ENCODE measurements at places on chromosomes 11 and 22. TPM values are rescaled to one million over a fixed set of nuclear protein-coding genes. Genes with fewer than 3 reads are reported as not detected.

GRCh38 chr22:20524004-20524481 is 16.6 kb downstream of the MED15 start:
- H3K27me3 ChIP-seq, result no peaks in the 10 kb centered on the region
- H3K27ac ChIP-seq, result no peak overlapping the region
- H3K4me1 ChIP-seq, result peaks cover 5% of the 10 kb centered on the region
- no peaks in the 10 kb centered on the region for H3K36me3 ChIP-seq

DNA sequence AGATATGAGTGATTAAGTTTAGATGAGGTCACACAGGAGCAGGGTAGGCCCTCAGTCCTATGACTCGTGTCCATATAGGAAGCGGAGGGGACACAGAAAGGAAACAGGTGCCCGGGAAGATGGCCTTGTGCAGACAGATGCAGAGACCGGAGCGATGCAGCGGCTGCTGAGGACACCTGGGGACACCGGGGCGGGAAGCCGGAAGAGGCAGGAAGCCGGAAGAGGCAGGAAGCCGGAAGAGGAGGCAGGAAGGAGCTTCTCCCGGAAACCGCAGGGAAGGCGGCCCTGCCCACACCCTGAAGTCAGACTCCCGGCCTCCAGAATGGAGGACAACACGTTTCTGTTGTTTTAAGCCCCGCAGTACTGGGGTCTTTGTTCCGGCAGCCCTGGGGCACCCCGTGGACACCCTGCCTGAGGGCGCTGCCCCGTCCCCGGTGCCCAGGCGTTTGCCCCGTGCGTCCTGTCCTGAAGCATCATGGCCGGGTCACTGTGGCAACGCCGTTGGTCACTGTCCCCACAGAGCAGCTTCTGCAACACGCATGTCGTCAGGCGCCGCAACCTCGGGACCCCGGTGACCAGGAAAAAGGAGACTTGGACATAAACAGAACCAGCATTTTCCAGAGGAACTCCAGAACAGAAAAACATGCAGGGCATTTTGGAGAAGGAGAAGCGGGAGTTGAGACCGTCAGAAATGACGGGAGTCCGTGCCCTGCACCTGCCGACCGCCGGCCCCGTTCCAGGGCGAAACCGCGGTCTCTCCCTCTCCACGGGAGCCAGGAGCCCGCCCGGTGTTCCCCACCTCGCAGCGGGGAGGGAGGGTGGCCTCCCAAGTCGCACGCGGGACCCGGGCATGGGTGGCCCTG is 103.4 kb downstream of the BRD1 start:
- H3K27ac ChIP-seq, result no peak overlapping the region
- no peak for DNase-seq
- H3K4me1 ChIP-seq, result no peaks in the 10 kb centered on the region
- no peaks in the 10 kb centered on the region for H3K36me3 ChIP-seq
- H3K27me3 ChIP-seq, result peaks cover 67% of the 10 kb centered on the region

Gene MPPED1
- total RNA-seq, result 2.0 TPM

- H3K4me1 ChIP-seq, result peaks cover 11% of the 10 kb centered on the region
- H3K27ac ChIP-seq, result no peak overlapping the region
- no peaks in the 10 kb centered on the region for H3K27me3 ChIP-seq
Observed at GRCh38 chr11:118129471-118130172, 23.0 kb downstream of the SCN4B start.

DNA sequence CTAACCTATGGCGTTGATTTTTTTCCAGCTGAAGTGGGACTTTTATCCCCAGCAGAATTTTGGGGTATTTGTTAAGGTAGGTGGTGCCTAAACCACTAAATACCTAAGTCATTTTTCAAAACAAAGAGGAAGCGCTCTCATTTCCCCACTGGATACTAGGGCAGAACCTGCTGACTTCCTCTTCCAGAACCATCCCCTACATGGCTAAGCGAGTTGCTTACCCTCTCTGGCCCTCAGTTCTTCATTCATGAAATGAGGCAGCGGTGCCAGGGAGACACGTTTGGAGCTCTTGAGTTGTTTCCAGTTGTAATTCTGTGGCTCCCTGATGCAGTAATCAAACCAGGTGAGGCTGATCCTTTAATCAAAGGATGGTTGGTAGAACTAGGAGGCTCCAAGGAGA is 10.0 kb upstream of the MTMR3 start:
- H3K4me3 ChIP-seq, result no peak overlapping the region
- H3K27me3 ChIP-seq, result no peaks in the 10 kb centered on the region
- no peaks in the 10 kb centered on the region for H3K36me3 ChIP-seq
- DNase-seq, result no peak

GRCh38 chr11:9142732-9143131 is 51.3 kb upstream of the SCUBE2 start:
- peaks cover under 1% of the 10 kb centered on the region for H3K36me3 ChIP-seq
- H3K4me1 ChIP-seq, result peaks cover 30% of the 10 kb centered on the region
- no peak overlapping the region for H3K4me3 ChIP-seq
- H3K27ac ChIP-seq, result no peak overlapping the region
- no peaks in the 10 kb centered on the region for H3K27me3 ChIP-seq

- no peak overlapping the region for H3K4me3 ChIP-seq
- no peaks in the 10 kb centered on the region for H3K4me1 ChIP-seq
- H3K27ac ChIP-seq, result no peak overlapping the region
- H3K27me3 ChIP-seq, result no peaks in the 10 kb centered on the region
Observed at GRCh38 chr11:473962-474785, 24.1 kb downstream of the PTDSS2 start.

GRCh38 chr11:108223348-108224149 is 682 bp downstream of the ATM start:
- DNase-seq, result no peak
- peaks cover 40% of the 10 kb centered on the region for H3K4me1 ChIP-seq
- H3K27me3 ChIP-seq, result no peaks in the 10 kb centered on the region
- H3K4me3 ChIP-seq, result peak overlapping the region; percentile 86

DNA sequence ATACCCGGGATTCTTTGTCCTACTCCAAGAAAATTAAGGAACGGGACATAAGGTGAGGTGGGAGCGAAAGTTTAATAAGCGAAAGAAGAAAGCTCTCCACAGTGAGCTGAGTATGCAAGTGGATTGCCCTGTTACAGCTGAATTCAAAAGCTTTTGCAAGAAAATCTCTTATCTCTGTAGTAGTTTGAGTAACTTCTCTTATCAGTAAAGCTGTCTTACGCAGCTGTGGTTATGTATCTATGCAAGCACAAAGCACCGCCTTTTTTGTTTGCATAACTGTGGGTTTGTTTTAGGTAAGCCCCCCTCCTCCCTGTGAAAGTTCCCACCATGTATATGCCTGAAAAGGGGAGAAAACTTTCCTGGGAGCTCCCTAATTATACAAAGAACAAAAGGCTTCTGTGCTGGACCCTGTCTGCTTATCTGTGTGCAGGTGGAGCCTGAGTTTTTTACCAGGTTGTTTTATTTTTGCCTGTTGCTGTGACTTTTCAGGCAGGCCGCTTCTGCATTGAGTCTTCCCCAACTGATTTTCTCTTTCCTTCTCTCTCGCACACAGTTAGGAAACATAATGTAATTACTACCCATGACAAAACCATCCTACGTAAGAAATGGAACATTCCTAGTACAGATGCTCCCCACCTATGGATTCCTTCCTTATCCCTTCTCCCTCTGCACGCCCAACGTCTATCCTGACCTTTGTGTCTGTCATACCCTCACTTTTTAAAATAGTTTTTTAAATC is 837 bp upstream of the PLAAT5 start:
- peaks cover 30% of the 10 kb centered on the region for H3K4me1 ChIP-seq
- DNase-seq, result peak; percentile 13
- H3K27ac ChIP-seq, result no peak overlapping the region
- peak overlapping the region; percentile 74 for H3K4me3 ChIP-seq
- H3K36me3 ChIP-seq, result no peaks in the 10 kb centered on the region
- peaks cover 29% of the 10 kb centered on the region for H3K27me3 ChIP-seq

DNA sequence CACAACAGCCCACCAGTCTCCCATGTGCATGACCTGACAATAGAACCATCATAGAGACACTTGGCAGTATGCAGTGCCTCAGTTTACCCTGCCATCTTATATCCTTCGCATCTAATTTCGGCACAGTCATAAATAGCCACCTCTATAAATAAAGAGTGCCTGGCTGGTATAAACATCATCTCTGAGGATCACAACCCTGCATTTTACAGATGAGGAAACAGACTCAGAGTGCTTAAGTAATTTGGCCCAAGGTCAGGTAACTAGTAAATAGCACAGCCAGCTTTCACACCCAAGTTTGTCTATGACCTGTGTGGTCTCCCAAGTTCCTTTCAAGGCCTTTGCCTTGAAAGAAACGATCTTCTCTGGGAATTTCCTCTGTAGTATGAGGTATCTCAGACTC is 44.6 kb downstream of the CYB5R2 start:
- H3K27me3 ChIP-seq, result no peaks in the 10 kb centered on the region
- DNase-seq, result no peak
- no peak overlapping the region for H3K27ac ChIP-seq

Gene MIAT
- 277 TPM for total RNA-seq

GRCh38 chr22:18028817-18029527 is 4.6 kb upstream of the MICAL3 start:
- no peak overlapping the region for H3K27ac ChIP-seq
- no peak overlapping the region for H3K4me3 ChIP-seq
- H3K27me3 ChIP-seq, result peaks cover 57% of the 10 kb centered on the region
- no peaks in the 10 kb centered on the region for H3K36me3 ChIP-seq
- H3K4me1 ChIP-seq, result peaks cover 3% of the 10 kb centered on the region
- no peak for DNase-seq

DNA sequence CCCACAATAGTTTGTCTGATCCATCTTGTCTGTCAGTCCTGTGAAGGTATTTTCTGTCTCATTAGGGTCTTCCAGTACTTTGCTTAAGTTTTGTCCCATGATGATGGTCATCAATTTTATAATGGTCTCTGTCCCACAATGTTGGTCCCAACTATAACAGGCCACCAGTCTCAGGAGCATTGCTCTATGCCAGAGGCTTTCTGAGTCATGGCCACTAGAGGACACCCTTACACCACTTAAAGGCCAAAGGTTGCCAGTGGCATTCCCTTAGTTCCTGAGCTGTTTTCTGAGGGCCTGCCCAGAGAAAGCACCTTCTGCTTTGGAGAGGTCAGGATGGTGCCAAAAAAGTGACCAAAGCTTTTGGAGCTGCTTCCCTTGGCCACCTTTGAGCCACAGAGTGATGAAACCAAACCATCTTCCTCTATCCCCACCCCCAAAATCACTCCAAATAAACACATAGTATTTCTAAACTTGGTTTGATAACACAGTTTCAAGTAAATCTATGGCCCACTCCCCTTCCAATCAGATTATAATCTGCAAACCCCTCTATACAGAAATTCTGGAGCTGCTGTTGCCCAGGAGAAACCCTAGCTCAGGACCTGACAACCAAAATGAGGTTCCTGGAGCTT is 19.3 kb downstream of the EIF3F start:
- H3K27me3 ChIP-seq, result no peaks in the 10 kb centered on the region
- no peaks in the 10 kb centered on the region for H3K4me1 ChIP-seq
- DNase-seq, result peak; percentile 85
- H3K27ac ChIP-seq, result no peak overlapping the region
- H3K4me3 ChIP-seq, result no peak overlapping the region

DNA sequence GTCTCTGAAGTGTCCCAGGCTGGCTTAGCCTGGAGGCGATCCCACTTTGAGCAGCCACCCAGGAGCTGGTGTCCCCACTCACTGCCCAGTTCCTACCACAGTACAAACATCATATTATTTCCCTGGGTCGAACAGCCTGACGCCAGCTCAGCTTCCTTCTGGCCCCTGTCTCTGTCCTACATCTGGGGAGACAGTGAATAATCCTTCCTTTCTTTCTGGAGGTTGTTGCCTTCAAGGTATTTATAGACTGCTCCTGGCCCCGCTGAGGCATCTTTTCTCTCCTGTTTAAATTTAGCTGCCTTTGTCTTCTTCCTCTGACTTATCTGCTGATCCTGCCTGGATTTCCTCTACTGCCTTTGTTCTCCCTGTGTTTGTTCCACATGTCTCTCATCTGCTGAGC is 56.8 kb upstream of the LRRC55 start:
- H3K4me3 ChIP-seq, result peak overlapping the region; percentile 23
- peaks cover 58% of the 10 kb centered on the region for H3K4me1 ChIP-seq
- no peaks in the 10 kb centered on the region for H3K27me3 ChIP-seq

DNA sequence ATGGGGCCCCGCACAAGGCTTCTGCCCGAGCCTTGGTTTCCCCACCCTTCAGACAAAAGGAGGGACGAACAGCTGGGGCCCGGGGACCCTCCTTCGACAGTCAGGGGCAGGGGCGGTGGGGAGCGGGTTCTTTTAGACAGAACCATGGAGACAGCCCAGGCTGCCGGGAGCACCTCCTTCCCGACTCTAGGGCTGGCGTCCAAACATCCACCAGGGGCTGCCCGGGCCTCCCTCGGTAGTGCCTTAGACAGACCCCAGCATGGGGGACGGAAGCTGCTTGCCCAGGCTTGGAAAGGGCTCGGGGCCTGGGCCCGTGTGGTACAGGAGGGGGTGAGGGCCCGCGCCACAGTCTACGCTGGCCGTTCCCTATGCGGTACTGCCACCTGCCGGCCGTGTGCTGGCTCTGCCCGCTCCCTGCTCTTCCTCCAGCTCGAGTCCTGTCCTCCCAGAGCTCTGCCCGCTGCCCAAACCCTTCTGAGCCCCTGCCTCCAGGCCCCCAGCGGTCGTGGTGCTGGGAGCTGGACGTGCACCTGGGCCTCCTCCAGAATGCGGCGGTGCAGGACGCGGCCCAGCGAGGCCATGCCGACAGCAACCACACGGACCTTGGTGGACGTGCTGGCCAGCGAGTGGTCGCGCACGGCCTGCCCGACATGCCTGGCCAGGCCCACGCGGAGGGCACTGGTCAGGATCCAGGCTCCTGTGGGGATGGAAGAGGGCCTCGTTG is 20.1 kb downstream of the TSSC4 start:
- H3K4me3 ChIP-seq, result no peak overlapping the region
- no peaks in the 10 kb centered on the region for H3K27me3 ChIP-seq
- no peak overlapping the region for H3K27ac ChIP-seq
- H3K36me3 ChIP-seq, result no peaks in the 10 kb centered on the region

GRCh38 chr22:37544955-37545702 is 15.2 kb upstream of the CDC42EP1 start:
- H3K27ac ChIP-seq, result no peak overlapping the region
- no peak overlapping the region for H3K4me3 ChIP-seq
- no peaks in the 10 kb centered on the region for H3K27me3 ChIP-seq
- no peaks in the 10 kb centered on the region for H3K36me3 ChIP-seq
- H3K4me1 ChIP-seq, result peaks cover 30% of the 10 kb centered on the region

Gene MAJIN
- total RNA-seq, result 0.06 TPM

Gene PDGFD
- 2.9 TPM for total RNA-seq

DNA sequence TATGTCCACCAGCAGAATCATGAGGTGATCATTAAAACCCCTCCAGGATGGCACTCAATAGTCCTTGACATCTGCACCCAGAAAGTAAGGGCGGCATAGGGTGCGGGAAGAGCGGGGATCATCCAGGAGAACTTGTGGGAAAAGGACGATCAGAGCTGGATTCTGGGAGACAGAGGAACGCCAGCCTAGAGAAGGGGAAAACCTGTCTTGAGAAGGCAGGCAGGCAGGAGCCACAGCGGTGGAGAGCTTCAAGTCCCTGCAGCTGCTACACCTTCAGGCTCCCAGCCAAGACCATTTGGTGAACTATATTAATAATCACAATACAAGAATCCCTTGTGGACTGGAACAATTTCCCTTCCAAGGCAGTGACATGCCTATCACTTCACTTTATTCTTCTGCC is 134.3 kb downstream of the BUD13 start:
- DNase-seq, result no peak
- no peak overlapping the region for H3K27ac ChIP-seq
- no peaks in the 10 kb centered on the region for H3K4me1 ChIP-seq
- no peaks in the 10 kb centered on the region for H3K36me3 ChIP-seq

Gene VSIG10L2
- not detected for total RNA-seq
